Amniotic epithelial cell (primary cell): ENCODE measurements at places on chromosomes 7 and 10.
A peak's percentile ranks its signal among the peaks of the same experiment; 100 is the strongest.

- no peak for DNase-seq
Measured at GRCh38 chr10:84990713-84991112, 662.3 kb downstream of the CCSER2 start.

DNA sequence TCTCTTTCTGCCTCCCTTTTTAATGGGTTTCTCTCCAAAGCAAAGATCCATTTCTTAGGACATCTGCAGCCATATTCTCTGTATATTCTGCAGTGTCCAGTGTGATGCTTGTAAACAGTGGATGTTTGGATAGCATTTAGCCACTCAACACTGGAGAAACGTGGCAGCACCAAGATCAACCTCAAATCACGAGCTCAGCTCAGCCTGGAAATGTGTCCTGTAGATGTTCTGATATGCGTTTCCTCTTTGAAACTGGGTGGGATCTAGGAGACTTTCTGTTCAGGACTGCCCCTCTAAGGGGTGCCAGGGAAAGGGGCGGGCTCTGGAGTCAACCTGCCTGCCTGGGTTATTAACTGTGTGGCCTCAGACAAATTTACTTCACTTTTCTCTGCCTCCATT lies 91.2 kb downstream of the NHLRC2 start:
- DNase-seq: no peak

DNA sequence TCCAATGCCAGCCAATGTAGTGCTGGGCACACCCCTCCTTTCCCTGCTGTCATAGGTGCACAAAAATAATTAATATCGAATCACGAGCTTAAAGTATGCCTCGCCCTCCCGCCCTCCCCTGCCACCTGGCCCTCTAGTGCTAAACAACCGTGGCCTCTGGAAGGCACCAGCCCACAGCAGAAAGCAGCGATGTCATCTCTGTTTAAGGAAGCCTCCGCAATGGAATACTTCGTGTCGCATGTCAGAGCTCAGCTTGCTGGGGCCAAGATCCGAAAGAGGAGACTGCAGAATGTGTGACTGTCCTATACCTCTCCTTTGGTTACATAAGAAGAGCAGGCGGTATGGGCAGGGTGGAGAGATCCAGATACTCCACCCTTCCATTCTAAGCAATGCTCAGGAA lies 71.5 kb downstream of the RHOBTB1 start:
- no peak for DNase-seq

DNA sequence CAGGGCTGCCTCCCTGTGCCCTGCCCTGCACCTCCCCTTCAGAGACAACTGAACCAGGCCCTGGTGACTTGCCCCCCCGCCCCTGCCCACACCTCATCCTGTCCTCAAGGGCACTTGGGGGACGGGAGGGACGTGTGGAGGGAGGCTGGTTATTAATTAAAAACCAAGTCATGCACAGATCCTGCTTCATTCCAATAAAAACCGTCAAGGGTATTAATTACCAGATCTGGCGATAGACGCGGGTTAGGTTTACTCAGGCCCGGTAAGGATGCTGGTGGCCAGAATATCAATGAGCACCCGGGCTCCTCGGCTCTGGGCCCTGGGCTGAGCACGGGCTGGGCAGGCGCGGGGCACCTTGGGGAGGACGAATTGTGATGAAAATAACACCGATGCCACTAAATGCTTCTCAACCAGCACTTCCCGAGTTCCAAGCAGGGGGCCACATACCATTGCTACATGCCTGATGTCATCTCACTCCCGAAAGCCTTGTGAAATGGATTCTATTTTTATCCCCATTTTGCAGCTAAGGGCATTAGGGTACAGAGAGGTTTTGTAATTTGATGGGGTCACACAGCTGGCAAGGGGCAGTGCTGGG lies 24.5 kb upstream of the GTF2IRD1 start:
- DNase-seq: peak; percentile 76

DNA sequence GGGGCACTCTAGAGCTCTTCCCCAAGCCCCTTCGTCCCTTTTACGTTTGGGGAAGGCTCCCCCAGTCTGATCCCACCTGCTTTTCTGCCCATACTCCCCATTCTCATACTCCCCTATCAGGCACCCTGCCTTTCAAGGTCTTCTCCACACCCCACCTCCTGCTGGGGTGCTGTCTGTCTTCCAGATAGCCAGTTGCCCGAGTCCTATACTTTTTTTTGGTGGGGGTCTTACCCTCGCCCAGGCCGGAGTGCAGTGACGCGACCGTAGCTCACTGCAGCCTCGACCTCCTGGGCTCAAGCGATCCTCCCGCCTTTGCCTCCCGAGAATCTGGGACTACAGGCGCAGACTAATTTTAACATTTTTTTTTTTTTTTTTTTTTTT lies 775 bp upstream of the ABHD11 start:
- DNase-seq: no peak

DNA sequence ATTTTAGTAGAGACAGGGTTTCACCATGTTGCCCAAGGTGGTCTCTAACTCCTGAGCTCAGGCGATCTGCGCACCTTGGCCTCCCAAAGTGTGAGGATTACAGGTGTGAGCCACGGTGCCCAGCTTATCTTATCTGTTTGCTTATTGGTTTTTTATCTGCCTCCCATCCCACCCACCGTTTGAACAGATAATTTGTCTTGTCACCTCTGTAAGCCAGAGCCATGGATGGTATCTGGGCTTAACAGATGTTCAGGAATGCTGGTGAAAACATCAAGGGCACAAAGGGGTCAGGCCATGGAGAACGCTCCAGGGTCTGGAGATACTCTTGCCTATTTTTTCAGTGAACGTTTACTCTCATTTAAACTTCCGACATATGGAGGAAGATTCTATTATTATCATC lies 12.0 kb upstream of the NDST2 start:
- no peak for DNase-seq

DNA sequence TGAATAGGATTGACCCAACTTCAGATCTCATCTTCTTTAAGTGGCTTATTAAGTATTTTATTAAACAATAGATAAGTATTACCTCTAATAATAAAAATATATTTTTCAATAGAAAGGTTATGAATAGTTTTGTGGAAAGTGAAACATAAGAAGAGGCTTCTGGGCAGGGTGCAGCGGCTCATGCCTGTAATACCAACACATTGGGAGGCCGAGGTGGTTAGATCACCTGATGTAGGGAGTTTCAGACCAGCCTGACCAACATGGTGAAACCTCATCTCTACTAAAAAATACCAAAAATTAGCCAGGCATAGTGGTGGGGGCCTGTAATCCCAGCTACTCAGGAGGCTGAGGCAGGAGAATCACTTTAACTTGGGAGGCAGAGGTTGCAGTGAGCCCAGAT lies 26.5 kb downstream of the GPR85 start:
- DNase-seq: no peak

DNA sequence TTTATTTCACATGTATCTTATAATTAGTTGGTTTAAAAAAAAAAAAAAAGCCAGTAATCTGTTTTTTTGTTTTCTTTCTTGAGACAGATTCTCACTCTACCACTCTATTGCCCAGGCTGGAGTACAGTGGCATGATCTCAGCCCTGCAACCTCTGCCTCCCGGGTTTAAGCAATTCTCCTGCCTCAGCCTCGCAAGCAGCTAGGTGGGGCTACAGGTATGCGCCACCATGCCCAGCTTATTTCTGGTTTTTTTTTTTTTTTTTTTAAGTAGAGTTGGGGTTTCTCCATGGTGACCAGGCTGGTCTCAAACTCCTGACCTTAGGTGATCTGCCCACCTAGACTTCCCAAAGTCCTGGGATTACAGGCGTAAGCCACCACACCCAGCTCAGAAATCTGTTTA lies 34.1 kb upstream of the CAPZA2 start:
- no peak for DNase-seq

GRCh38 chr10:71090801-71091200 lies 121.6 kb upstream of the UNC5B start:
- no peak for DNase-seq
